ENCODE measurements at places on chromosomes 4 and X.
A peak's percentile ranks its signal among the peaks of the same experiment; 100 is the strongest.

DNA sequence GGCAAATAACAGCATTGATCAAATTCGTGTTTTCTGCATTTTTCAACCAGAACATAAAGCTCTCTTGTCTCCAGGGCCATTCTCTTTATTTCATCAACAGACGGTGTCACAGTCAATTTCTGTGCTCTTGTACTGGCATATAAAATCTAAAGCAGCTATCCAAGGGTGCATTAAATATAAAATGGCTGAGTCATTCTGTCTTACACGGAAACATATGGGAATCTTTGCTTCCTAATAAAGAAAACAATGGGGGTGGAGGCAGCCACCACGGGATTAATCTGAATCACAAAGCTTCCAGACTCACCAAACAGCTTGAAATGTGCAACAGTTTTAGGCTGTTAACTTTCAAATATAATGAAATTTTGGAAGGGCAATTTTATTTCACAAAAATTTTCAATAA lies 132.6 kb downstream of the IL15 start:
- DNase-seq, result peak; percentile 74

DNA sequence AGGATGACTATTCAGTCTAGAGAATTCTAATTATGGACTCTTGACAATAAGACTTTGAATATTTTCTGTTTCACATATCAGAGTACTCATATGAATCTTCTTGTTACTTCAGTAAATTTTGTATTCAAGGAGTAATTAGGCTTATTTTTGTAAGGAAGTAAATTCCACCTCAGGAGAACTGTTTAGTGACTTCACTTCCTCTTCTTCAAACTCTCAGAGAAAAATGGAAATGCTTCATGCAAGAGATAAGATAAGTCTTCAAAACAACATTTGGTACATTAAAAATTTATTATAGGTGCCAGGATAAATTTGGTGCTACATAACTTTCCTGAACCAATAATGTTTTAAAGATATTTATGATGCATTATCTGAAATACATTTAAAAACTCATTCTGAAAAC lies 1421.9 kb downstream of the PCDH7 start:
- DNase-seq, result no peak

GRCh38 chr4:111074523-111075114 lies 451.7 kb upstream of the PITX2 start:
- DNase-seq, result no peak

GRCh38 chrX:12946838-12947544 lies 27.9 kb upstream of the TMSB4X start:
- DNase-seq, result peak; percentile 78

- no peak for DNase-seq
Observed at GRCh38 chrX:57083143-57083542, 38.2 kb downstream of the SPIN2B start.

GRCh38 chr4:2934077-2934812 lies 29.0 kb downstream of the NOP14 start:
- peak; percentile 43 for DNase-seq

GRCh38 chr4:3302786-3303564 lies 10.2 kb downstream of the RGS12 start:
- DNase-seq, result no peak

DNA sequence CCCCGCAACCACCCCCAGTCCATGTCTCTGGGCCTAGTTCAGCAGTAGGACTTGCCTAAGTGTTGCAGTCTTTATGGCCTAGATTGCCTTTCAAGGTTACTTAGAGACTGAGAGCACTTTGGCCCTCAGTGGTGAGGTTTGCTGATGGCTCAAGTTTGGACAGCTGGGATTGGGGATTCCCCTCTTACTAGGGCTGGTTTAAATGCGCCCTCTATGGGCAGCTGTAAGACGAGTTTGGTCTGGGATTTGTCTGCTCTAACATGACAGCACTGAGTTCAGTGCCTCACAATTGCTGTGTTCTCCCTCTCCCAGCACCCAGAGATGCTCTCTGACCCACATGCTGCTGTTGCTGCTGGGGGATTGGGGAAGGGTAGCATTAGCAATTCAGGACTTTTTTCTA lies 23.1 kb downstream of the DACH2 start:
- peak; percentile 65 for DNase-seq

GRCh38 chr4:36292556-36293188 lies 11.3 kb downstream of the DTHD1 start:
- no peak for DNase-seq

GRCh38 chrX:1212532-1212931 lies at the start of gene CRLF2:
TSS of gene CRLF2 (minus strand) at chrX:1212649. CDS start at chrX:1212634, 15 bp downstream.
- DNase-seq, result no peak

DNA sequence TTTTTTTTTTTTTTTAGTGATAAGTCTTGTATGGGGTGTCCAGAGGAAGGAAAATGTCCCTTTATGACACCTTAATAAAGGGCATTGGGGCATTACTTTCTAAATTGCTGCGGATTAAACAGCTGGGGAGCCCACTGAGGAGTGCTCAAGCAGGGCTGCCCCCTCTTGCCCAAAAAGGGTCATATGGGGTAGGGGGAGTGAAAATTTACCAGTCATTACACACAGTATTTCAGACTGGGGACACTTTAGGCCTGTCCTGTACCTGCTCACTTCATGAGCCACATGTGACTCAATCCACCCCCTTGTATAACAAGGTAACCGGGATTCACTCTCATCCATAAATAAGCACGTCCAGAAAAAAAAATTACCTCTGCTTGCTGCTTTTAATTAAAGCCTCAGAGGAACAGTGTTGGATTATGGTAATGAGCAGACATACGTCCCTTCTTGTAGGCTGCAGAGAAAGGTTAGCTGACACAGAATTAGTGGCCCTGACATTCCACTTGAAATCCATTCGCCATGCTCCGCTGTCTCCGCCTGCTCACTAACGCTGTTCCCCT lies 1.8 kb downstream of the PRDM8 start:
- DNase-seq, result no peak

DNA sequence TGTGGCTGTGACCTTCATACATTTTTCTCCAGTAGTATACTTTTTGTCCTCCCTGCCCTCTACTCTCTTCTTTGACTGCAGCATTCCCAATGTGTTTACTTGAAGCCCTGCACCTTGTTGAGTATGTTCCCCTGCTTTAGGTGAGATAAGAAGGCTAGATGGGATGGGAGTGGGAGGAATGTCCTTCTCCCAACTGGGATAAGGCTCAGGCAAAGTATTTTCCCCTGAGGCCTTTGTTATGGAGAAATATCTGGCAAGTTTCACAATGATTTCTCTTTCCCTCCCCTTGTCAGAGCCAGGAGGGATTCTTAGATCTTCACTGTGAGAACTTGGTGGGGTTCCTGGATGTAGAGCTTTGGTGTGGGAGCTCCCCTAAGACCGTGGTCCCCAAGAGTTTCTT lies 131.8 kb downstream of the CLCN5 start:
- DNase-seq, result no peak

- peak; percentile 33 for DNase-seq
Observed at GRCh38 chr4:67393699-67394281, 151.5 kb downstream of the CENPC start.

- no peak for DNase-seq
Observed at GRCh38 chrX:99719140-99719539, 690.9 kb downstream of the PCDH19 start.
